ENCODE measurements at places on chromosomes 4 and X.
A peak's percentile ranks its signal among the peaks of the same experiment; 100 is the strongest.

DNA sequence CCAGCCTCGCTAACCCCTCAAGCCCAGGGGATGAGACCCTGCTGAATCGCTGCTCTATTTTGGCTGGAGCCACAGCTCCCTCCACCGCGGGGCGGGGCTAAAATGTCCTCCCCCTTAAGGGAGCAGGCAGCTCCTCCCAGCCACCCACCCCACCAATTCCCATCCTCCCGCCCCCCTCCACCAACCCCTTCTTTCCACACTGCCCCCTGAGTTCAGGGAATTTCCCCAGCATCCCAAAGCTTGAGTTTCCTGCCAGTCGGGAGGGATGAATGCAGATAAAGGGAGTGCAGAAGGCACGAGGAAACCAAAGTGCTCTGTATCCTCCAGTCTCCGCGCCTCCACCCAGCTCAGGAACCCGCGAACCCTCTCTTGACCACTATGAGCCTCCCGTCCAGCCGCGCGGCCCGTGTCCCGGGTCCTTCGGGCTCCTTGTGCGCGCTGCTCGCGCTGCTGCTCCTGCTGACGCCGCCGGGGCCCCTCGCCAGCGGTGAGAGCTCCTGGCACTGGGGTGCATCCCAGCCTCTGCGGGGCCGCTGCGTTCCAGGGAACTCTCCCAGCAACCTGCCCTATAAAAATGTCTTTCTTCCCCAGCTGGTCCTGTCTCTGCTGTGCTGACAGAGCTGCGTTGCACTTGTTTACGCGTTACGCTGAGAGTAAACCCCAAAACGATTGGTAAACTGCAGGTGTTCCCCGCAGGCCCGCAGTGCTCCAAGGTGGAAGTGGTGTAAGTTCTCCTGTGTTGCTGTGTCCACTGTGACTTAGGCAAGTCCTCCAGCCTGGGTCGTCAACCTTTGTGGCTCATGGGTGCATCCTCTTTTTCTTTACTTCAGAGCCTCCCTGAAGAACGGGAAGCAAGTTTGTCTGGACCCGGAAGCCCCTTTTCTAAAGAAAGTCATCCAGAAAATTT is at the start of gene CXCL6:
Gene CXCL6, plus strand, starts transcription at position 306 of the 907 bp plus-strand sequence. Its CDS starts 73 bp downstream, at position 379.
- DNase-seq = peak; percentile 78

- DNase-seq = no peak
Measured at GRCh38 chrX:101530944-101531343, 19.4 kb upstream of the ARMCX1 start.

- DNase-seq = peak; percentile 33
Measured at GRCh38 chr4:139692309-139693012, 26.8 kb downstream of the MGST2 start.

- DNase-seq = no peak
Measured at GRCh38 chr4:2803624-2804448, 11.0 kb downstream of the SH3BP2 start.

- DNase-seq = peak; percentile 77
Measured at GRCh38 chr4:147866532-147867271, 134.8 kb downstream of the ARHGAP10 start.

DNA sequence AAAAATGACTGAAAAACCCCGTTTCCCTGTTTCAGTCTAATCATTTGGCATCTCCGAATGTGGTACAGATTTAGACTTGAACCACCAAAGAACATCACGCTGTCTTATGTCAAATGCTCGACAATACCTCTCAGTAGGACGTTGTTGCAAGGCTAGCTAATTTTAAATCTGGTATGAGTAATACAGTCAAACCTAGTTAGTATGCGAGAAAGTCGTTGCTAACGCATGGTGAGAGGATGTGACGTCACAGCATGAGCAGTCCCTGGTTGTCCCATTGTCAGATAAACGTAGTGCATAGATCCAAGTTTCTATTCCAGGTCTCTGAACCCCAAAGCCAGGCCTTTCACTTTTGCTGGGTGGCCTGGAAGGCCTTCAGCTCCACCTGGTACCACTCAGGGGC is 44.7 kb downstream of the SETD7 start:
- no peak for DNase-seq

DNA sequence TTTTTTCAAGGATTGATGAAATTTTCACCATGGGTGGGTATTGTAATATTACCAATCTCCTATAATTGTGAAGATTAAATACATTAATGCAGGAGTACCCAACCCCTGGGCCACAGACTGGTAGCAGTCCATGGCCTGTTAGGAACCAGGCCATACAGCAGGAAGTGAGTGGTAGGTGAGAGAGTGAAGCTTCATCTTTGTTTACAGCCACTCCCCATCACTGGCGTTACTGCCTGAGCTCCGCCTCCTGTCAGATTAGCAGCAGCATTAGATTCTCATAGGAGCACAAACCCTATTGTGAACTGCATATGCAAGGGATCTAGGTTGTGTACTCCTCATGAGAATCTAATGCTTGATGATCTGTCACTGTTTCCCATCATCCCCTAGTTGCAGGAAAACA is 15.1 kb downstream of the RAPGEF2 start:
- no peak for DNase-seq

GRCh38 chrX:74369666-74370065 is 51.6 kb upstream of the SLC16A2 start:
- DNase-seq = no peak

DNA sequence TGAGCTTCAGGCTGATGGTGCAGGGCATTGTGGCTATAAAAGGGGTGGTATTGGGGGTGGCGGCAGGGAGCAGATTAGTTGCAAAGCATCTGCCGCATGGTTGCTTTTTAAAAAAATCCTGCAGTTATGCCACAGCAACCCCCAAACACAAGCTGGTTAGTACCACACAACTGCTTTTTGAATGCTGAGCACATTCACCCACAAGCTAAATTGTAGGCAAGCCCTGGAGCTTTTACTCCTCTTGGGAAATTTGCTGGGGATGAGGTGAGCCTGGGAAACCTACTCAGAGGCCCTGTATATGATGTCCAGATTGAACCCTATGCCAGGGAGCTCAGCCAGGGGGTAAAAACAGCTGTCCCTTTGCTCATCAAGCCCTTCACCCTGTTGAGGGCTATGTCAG is 33.8 kb upstream of the TRIM2 start:
- DNase-seq = no peak

DNA sequence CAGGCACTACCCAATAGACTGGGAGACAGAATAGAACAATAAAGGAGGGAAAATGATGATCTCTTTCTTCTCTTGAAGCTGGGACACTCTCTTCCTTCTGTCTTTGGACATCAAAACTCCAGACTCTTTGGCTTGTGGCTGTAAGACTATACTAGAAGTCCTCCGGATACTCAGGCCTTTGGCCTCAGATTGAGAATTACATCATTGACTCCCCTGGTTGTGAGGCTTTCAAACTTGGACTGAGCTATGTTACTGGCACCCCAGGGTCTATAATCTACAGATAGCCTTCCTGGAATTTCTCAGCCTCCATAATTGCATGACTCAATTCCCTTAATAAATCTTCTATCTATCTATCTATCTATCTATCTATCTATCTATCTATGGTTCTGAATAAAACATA is 294.2 kb upstream of the CT83 start:
- DNase-seq = no peak

DNA sequence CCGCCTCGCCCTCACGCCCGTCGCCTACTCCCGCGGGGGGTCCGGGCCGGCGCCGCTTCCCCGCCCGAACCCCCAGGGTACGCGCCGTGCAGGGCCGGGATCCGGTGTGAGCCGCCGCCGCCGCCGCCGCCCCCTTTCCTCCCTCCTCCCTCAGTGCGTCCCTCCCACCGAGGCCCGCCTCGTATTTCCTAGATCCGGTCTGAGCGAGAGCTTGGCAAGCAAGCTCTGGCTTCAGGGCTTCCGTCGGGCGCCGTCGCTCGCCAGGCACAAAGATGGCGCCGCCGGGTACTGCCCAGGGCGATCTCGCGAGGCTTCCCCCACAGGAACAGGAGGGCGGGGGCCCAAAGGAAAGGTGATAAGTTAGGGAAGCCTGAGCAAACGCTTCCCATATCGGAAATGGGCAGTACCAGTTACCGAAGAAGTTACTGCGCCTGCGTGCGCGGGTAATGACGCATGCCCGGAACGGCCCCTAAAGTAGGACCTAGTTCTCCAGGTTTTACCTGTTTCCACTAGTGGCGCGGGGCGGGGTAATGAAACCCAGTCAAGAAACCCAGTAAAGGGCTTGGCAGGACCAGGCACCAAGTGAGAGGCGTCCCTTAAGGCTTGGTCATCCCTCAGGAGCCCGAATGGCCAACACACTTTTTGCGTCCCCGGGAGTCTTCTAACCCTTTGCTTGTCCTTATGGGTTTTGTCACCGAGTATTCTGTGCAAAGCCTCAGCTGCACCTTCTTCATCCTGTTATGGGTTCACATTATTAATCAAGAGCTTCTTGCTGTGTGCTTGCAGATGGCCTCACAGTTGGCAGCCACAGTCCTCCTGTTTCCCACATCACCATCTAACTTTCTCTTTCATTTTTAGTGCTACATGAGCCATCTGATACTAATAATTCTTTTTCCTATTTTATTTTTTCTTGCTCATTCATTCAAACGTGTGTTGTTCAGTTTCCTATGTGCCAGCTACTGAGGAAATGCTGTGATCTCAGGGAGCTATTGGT is at the start of gene TAB3:
Gene TAB3, minus strand, starts transcription at position 108 of the 994 bp plus-strand sequence. CDS start 29,666 bp downstream, outside the sequence.
- DNase-seq = peak; percentile 85

- no peak for DNase-seq
Measured at GRCh38 chrX:150034788-150035187, 96.5 kb upstream of the EOLA2 start.

DNA sequence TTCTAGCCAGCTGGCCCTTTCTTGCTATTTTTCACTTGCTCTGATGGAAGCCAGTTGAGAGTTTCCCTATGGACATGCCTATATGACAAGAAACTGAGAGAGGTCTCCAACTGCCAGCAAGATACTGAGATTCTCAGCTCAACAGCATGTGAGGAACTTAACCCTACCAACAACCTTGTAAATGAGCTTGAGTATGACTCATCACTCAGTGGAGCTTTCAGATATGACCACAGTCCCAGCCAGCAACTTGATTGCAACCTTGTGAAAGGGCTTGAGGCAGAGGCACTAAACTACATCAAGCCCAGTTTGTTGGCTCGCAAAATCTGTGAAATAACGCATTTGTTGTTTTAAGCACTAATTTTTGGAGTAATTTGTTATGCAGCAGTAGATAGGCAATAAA is 175.8 kb downstream of the COMMD8 start:
- DNase-seq = no peak

DNA sequence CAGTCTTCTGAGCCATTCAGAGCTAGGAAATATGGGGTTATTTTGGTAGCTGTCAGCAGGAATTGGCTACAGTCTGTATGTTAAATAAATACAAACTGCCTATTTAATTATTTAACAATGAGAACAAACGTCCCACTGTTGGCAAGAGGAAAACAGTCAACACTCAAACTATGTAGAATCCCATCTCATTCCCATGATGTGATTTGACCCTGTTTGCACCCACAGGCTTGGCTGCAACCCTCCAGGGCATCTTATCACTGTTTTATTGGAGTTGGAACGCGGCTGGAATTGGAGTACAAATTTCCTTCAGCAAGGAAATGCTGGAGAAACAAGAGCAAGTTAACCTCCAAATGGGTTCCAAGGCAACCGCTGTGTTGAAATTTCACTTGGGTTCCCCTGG is 124.0 kb downstream of the KIT start:
- no peak for DNase-seq

DNA sequence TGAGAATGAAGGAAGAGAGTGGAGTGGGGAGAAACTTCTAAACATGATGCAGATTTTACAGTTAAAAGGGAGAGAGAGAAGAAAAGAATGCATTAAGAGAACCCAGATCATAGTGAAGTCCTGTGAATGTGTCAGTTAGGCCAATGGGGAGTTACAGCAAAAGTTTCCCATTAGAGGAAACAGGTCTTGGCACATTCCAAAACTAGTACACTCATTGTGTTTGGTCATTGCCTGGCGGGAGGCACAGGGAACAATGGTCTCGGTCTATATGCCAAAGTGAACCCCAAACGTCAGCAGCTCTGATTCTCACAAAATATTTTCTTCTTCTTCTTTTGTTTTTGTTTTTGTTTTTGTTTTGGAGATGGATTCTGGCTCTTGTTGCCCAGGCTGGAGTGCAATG is 284.5 kb upstream of the CTSO start:
- DNase-seq = no peak

DNA sequence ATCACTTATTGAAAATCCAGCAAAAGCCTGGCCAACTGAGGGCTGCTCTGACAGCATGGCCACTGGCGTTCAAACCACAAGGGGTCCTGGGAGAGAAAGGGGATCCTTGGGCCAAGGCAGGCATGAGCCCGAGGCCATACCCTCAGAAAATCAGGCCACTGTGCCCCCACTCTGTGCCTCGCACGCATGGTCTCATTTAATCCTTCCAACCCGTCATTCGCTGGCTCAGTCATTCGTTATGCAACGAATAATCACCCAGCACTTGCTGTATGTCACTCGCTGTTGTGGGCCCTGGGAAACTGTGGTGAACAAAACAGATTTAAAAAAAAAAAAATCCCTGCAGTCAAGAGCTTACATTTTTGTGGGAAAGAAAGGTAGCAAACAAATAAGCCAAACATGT is 112.7 kb downstream of the BCOR start:
- no peak for DNase-seq

GRCh38 chrX:98501426-98501825 is 1617.7 kb downstream of the RPA4 start:
- no peak for DNase-seq

DNA sequence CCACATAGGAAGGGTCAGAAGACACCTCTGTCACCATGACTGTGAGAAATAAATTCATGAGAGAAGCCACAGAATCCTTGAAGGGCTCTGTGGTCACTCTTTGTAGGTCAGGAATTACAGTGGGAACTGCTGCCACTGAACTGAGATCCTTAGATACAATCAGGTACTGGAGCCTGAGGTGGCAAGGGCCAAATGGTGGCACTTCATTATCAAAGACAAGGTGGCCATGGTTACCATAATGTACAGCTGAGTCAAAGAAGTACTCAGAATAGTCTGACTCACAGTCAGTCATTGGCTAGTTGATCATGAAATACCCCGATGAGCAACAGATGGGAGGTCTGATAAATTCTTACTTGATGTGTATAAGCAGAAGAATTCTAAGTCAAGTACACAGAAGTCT is 131.9 kb downstream of the RTL3 start:
- no peak for DNase-seq

DNA sequence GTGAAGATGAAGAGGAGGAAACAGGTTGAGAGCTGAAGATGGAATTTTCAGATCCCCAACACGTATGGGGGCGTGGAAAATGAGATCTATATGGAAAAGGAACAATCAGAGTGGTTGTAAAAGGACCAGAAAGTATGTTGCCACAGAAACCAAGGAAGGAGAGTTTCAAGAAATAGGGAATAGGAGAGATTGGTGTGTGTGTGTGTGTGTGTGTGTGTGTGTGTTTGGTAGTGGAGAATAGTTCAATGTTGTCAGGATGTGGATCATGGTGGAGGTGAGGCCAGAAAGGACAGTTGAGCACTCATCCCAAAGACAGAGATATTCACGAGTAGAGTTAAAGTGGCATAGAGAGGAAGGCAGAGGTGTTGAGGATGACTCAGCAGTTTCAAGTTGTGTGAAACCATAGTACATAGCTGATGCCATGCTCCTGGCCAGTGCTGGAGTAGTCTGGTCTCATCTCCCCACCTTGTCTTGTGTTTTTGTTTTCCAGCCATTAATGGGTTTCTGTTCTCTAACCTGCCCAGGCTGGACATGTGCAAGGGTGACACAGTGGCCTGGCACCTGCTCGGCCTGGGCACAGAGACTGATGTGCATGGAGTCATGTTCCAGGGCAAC is 36.1 kb downstream of the HEPH start:
- DNase-seq = no peak

All from H7 (cell line).